ENCODE measurements at places on chromosomes 4 and X. TPM values are rescaled to one million over a fixed set of nuclear protein-coding genes. Genes with fewer than 3 reads are reported as not detected.
A peak's percentile ranks its signal among the peaks of the same experiment; 100 is the strongest.

BEX5 gene
- 13.1 TPM for polyA plus RNA-seq

DNA sequence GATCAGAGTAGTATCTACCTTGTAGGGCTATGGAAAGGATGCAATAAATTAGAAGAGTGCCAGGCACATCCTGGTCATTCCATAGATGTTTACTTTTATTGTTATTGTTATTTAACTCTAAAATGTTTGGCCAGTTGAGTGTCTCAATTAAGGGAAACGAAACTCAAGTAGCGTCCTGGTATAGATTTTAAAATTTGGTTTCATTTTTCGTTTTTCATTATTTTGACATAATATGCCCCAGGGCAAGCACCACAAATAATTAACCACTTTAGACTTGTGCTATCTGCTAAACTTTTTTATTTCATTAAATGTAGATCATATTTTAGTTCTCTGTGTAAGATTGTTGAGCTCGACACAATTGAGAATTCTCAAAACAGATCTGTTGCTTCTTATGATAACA is 179.7 kb upstream of the PRPS2 start:
- DNase-seq = no peak

GRCh38 chrX:9759337-9759736 is 6.3 kb downstream of the GPR143 start:
- no peak for DNase-seq

- DNase-seq = no peak
Observed at GRCh38 chr4:53645108-53645507, 53.8 kb upstream of the LNX1 start.

DNA sequence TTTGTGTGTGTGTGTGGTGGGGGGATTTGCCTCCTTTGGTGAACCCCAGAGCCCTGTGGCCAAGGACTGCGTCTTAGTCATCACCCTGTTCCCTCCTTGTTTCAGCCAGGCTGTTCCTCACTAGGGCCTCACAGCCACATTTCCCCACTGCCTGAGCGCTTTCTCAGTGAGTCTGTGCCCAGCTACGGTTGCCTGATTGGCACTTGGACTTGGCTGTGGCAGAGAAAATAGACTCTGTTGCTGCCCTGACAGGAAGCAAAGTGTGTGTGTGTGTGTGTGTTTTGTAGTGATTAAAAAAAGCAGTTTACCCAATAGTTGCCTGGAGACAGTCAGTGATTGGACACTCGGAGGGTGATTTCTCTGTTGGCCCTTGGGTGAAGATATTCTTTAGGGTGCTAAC is 113.0 kb downstream of the UCHL1 start:
- DNase-seq = no peak

- DNase-seq = peak; percentile 16
Observed at GRCh38 chrX:110944311-110944750, 148.7 kb upstream of the CHRDL1 start.

DNA sequence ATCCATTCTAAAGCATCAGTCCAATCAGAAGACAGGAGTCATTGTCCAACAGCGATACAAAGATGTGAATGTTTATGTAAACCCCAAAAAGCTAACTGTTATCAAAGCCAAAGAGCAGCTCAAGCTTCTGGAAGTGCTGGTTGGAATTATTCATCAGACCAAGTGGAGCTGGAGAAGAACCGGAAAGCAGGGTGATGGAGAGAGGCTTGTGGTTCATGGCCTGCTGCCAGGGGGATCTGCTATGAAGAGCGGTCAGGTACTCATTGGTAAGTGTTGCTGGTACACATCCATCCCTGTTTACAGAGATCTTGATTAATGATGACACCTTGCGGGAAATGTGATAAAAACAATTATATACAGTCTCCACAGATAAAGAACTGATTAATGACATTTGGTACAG is 11.0 kb downstream of the INTU start:
- DNase-seq = no peak

Measured in renal pelvis (tissue), 12 donors.